NCI-H187 (cell line): ENCODE measurements at places on chromosomes 2 and 18.

- DNase-seq, result no peak
These were observed 85.8 kb downstream of the LIPG start for GRCh38 chr18:49647496-49648168.

- no peak for DNase-seq
These were observed 12.3 kb downstream of the B3GNT2 start for GRCh38 chr2:62208074-62208757.

- no peak for DNase-seq
These were observed 50.1 kb upstream of the WDR75 start for GRCh38 chr2:189391201-189391600.

- no peak for DNase-seq
These were observed 16.4 kb downstream of the KCNIP3 start for GRCh38 chr2:95313296-95314131.

GRCh38 chr2:175366815-175367214 is 185.3 kb upstream of the ATP5MC3 start:
- DNase-seq, result peak; percentile 1
